ENCODE measurements at places on chromosomes 12 and 14. TPM values are rescaled to one million over a fixed set of nuclear protein-coding genes. Genes with fewer than 3 reads are reported as not detected.

GRCh38 chr14:104940526-104941150 lies 16.0 kb downstream of the PLD4 start:
- no peaks in the 10 kb centered on the region for H3K36me3 ChIP-seq
- no peak overlapping the region for H3K4me3 ChIP-seq
- H3K27me3 ChIP-seq: peaks cover 53% of the 10 kb centered on the region
- no peaks in the 10 kb centered on the region for H3K4me1 ChIP-seq
- H3K27ac ChIP-seq: no peak overlapping the region

- H3K36me3 ChIP-seq: no peaks in the 10 kb centered on the region
- H3K27ac ChIP-seq: peak overlapping the region; percentile 76
- H3K27me3 ChIP-seq: no peaks in the 10 kb centered on the region
- DNase-seq: peak; percentile 95
- no peak overlapping the region for H3K4me3 ChIP-seq
Observed at GRCh38 chr14:58171090-58171489, 19.1 kb upstream of the ARMH4 start.

DNA sequence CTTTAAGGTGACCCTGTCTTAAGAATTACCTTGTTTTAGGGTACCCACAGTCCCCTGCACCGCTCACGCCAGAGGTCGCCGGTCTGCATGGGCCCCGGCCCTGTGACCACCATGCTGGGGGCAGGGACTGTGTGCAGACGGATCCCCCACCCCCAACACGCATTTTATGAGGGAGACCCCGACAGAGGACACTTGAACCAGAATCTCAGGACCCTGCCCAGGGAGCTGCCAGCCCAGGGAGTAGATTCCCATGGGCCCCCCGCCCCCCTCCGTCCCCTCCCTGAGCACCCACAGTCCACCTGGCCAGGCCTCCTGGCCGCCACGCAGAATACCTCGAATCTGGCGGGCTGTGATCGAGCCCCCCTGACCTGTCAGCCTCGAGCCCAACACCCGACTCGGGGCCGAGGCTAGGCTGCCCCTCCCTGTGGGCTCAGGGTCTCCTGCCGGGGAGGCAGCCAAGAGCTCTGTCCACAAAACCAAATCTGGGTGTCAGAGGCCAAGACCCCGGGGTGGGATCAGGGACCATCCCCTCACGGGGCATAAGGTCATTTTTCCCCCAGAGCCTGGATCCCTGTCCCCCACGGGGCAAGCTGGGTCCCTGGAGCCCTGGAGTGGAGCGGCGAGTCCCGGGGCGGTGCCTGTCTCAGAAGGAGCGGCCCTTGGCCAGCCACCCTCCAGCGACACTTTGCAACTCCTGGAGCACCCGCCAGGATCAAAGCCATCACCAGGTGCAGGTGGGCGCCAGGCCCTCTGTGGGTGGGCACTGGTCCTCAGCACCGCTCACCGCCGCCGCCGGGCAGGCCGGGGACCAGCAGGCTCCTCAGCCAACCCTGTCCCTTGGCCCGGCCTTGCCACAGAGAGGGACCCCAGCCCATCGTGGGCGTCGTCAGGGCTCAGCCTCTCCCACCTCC lies 155.8 kb upstream of the PKP2 start:
- no peaks in the 10 kb centered on the region for H3K36me3 ChIP-seq
- no peaks in the 10 kb centered on the region for H3K27me3 ChIP-seq
- no peak for DNase-seq
- no peak overlapping the region for H3K4me3 ChIP-seq

DNA sequence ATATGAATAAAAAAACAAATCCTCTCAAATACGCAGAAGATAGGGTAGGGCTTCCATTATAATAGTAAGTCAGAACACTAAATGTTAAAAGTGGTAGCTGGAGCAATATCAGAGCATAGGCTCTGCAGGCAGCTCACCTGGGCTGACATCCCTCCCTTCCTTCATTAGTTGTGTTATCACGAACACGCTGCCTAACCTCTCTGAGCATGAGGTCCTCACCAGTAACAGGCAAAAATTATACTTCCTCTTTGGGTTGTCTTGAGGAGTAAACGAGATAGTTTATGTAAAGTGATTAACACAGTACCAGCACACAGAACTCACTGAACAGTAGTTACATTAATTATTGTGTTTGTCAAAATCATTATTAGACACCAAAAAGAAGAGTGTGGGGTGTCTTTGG lies 154.3 kb downstream of the STXBP6 start:
- H3K4me3 ChIP-seq: no peak overlapping the region
- no peaks in the 10 kb centered on the region for H3K36me3 ChIP-seq
- DNase-seq: no peak
- H3K4me1 ChIP-seq: no peaks in the 10 kb centered on the region
- no peaks in the 10 kb centered on the region for H3K27me3 ChIP-seq

DNA sequence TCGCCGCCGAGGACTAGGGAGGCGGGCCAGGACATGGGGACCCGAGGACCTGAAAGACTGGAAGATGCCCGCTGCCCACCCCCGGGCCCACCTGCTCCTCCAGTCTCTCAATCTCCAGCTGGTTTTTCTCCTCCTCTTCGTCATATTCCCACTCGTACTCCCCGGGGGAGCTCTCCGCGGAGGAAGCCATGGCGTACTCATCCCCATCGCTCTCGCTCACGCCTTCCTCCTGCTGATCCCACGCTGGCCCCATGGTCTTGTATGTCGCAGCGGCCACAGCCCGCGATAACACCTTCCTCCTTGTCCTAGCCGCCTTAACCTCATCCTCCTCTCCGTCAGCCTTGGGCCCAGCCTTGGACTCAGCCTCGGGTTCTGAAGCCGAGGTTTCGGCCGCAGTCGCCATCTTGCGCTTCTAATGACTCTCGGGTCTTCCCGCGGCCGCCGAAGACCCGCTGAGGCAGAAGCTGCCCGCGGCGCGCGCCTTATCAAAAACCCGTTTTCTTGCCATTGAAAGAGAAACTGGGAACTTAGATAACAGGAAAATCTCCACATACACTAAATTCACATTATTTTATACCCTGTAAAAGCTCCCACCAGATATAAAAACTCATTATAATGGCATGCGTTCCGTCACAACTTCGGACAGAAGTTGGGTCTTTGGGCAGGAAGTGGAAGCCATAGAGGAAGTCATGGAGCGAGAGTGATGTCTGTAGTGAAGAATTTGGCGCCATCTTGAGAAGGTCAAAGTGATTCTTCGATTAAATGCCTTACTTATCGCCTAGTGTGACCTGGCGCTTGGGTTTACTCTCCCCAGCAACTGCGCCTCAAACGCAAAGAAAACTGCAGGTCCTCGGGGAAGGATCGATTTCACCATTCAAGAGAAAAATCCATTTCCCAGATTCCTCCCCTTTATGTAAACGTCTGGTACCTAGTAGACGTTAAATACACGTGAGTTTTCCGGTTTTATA lies at the start of gene SART3:
TSS of gene SART3 (minus strand) at position 422 of the 968 bp plus-strand sequence. CDS start at position 403, 19 bp downstream.
- peak; percentile 83 for DNase-seq
- peak within 1 kb of the TSS; percentile 93 for H3K4me3 ChIP-seq
- peaks cover 9% of the 10 kb centered on the region for H3K4me1 ChIP-seq
- H3K36me3 ChIP-seq: peaks cover 51% of the 10 kb centered on the region

CFAP54 gene
- 0.09 TPM for total RNA-seq

DNA sequence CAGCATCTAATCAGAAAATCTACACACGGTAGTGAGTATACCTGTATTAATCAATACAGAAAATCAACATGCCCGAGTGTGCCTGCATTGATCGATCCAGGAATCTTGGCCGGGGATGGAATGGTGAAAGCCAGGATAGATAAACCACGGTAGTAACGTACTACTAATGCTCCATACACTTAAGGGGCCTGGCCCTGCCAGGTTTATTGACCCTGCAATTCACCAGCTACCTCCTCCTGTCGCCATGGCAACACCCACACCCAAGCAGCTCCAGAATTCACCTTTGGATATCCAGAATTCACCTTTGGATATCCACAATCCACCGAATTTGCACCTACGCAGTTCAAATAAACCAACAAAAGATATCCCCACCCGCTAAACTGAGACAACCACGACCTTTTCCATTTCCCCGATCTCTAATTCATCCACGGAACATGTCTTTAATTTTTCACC lies 14.8 kb upstream of the CALM1 start:
- peak overlapping the region; percentile 59 for H3K4me3 ChIP-seq
- no peak for DNase-seq
- H3K4me1 ChIP-seq: peaks cover 28% of the 10 kb centered on the region
- H3K36me3 ChIP-seq: no peaks in the 10 kb centered on the region
- H3K27ac ChIP-seq: peak overlapping the region; percentile 97

DNA sequence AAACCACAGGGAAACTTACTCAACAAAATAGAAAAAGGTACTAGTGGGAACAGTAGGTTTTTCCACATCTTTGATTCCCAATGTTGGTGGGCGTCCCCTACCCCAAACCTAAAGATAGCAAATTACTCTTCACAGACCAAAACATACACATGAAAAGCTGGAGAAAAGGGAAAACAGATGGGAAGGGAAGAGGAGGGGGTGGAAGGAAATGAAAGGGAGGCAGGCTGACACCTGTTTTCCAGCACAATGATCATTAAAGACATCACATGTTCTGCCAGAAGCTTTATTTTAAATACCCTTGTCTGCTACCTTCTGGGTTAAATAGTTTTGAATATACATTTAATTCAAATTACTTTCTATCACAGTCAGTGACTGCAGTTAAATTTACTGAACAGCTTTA lies 1617.9 kb upstream of the SEL1L start:
- no peaks in the 10 kb centered on the region for H3K4me1 ChIP-seq
- no peaks in the 10 kb centered on the region for H3K27me3 ChIP-seq
- DNase-seq: no peak
- no peak overlapping the region for H3K4me3 ChIP-seq
- no peaks in the 10 kb centered on the region for H3K36me3 ChIP-seq

DPPA3 gene
- not detected for total RNA-seq

PRIMA1 gene
- not detected for total RNA-seq

AMN gene
- total RNA-seq: 0.09 TPM

DNA sequence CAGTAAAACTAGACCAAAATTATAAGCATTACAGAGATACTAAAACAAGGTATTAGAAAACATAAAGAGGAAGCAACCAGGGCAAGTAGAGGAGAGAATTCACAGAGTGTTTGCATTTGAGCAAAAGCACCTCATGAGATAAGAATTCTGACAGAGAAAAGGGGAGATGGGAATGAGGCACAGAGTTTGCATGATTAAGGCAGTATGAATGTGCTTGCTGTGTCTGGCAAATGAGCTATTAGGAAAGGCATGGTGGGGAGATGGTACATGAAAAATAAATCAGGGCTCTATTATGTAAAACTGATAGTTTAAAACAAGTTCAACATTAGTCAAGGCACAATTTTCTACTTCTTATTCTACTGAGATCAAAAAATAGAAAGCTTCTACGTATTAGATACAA lies 23.1 kb downstream of the GARIN6 start:
- no peaks in the 10 kb centered on the region for H3K27me3 ChIP-seq
- H3K27ac ChIP-seq: no peak overlapping the region
- no peaks in the 10 kb centered on the region for H3K36me3 ChIP-seq
- DNase-seq: no peak
- no peak overlapping the region for H3K4me3 ChIP-seq
- H3K4me1 ChIP-seq: no peaks in the 10 kb centered on the region

PROX2 gene
- not detected for total RNA-seq

- no peak overlapping the region for H3K27ac ChIP-seq
- no peaks in the 10 kb centered on the region for H3K27me3 ChIP-seq
- no peak overlapping the region for H3K4me3 ChIP-seq
- H3K36me3 ChIP-seq: no peaks in the 10 kb centered on the region
Observed at GRCh38 chr12:103331643-103332042, 164.1 kb downstream of the C12orf42 start.

RTN1 gene
- not detected for total RNA-seq

GRCh38 chr12:7039403-7039802 lies 21.1 kb upstream of the C1S start:
- H3K36me3 ChIP-seq: no peaks in the 10 kb centered on the region
- no peak overlapping the region for H3K4me3 ChIP-seq
- no peak overlapping the region for H3K27ac ChIP-seq
- H3K27me3 ChIP-seq: no peaks in the 10 kb centered on the region
- H3K4me1 ChIP-seq: peaks cover 20% of the 10 kb centered on the region

- no peak overlapping the region for H3K4me3 ChIP-seq
- H3K27me3 ChIP-seq: no peaks in the 10 kb centered on the region
- no peak for DNase-seq
Observed at GRCh38 chr14:59627011-59627520, 50.5 kb upstream of the CCDC175 start.

DNA sequence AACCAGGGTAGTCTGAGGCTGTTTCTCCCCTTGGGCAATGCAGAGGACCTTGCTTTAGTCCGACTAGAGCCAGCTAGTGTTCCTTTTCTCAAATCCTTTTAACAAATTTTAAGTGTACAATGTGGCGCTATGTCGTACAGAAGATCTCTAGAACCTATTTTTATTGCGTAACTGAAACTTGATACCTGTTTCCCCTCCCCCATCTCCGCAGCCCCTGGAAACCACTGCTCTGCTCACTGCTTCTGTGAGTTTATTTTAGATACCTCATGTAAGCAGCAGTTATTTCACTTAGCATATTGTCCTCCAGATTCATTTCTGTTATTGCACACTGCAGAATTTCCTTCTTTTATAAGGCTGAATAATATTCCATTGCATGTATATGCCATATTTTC lies 1092.3 kb downstream of the AACS start:
- no peaks in the 10 kb centered on the region for H3K27me3 ChIP-seq
- no peak overlapping the region for H3K4me3 ChIP-seq
- no peak overlapping the region for H3K27ac ChIP-seq
- no peak for DNase-seq

DNA sequence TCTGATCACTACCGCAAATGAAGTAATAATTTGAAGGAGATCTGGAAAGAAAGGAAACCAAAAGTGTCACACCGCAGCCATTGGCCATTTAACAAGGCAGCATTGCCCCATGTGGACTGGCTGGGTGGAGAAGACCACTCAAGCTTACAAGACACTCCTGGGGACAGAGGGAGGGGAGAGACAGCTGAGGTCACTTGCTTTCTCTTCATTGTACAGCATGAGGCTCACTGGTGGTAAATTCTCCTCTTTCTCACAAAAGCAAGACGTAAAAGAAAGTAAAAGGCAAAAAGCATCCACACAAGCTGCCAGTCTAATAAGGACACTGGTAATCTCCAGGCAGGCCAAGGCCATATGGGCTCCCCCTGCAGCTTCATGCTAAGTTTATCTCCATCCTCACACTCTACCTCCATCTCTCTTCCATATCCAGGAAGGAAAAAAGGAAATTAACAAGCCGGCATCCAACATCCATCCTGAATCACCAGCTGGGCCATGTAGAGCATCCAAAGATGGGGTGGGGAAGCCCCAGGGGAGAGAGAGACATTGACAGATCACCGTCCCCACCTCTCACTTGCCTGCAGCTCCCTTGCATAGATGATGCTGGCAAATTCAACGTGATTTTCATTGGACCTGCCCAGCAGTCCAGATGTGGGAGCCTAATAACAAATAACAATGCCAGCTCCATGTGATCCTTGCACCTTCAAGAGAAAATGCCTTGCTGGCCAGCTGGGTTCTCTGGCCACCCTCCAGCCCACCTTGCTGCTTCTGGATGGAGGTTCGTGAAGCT lies 100.6 kb downstream of the DPF3 start:
- H3K36me3 ChIP-seq: no peaks in the 10 kb centered on the region
- H3K4me3 ChIP-seq: no peak overlapping the region
- peaks cover 2% of the 10 kb centered on the region for H3K4me1 ChIP-seq

GRCh38 chr14:30521899-30522736 lies 36.8 kb upstream of the G2E3 start:
- no peak overlapping the region for H3K27ac ChIP-seq
- no peaks in the 10 kb centered on the region for H3K36me3 ChIP-seq
- peak; percentile 20 for DNase-seq

GRCh38 chr12:31715283-31715825 lies 13.5 kb downstream of the AMN1 start:
- H3K36me3 ChIP-seq: no peaks in the 10 kb centered on the region
- peak; percentile 62 for DNase-seq
- H3K4me3 ChIP-seq: peak overlapping the region; percentile 49
- peak overlapping the region; percentile 97 for H3K27ac ChIP-seq
- peaks cover 21% of the 10 kb centered on the region for H3K4me1 ChIP-seq

KRT81 gene
- total RNA-seq: 0.25 TPM
